ENCODE measurements at places on chromosomes 7 and 10.

DNA sequence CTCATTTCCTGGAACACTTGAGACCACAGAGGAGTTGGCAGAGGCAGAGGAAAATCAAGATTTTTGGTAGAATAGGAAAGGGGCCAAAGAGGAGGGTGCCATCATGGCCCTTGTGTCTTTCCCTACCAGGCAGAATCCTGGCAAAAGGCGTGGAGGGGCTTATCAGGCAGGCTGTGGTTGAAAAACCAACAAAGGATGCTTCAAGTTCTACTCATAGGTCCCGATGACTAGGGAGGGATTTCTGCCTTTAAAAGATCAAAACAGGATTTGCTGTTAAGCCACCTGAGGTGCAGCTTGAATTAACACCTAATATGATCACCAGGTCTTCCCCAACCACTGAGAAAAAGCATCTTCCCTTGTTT is 45.7 kb downstream of the BPGM start:
- DNase-seq: no peak

DNA sequence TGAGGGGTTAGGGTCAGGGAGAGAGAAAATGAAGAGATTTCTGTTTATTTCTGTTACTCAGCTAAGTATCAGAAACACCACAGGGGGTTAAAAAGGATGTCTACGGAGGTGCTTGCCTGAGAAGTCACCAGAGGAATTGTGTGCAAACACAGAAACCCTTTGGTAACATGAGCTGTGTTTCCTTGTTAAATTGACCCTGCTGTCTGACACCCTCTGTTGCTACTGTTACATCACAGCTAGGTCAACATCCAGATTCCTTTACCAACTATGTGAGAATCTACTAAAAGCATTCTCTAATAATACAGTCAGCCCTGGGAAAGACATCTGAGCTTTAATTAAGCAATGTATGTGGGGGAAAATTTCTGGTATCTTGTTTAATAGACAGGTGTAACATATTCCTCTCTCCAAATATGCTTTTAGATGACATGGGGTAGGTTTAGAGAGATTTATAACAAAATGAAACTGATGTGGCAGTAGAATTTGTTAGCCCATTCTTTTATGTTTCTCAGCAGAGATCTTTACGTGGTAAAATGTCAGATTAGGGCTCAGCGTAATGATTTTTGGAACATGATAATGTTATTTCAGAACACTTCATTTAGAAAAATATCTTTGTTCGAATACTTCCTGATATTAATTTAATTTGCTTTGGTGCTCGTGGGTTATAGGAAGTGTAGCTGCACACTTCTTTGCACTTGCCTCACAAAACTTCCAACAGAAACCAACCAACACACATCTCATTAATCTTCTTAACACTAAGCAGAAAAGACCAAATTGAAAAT is 168.0 kb upstream of the AHR start:
- peak; percentile 52 for DNase-seq

GRCh38 chr7:140899883-140900282 is 24.8 kb downstream of the BRAF start:
- DNase-seq: no peak

DNA sequence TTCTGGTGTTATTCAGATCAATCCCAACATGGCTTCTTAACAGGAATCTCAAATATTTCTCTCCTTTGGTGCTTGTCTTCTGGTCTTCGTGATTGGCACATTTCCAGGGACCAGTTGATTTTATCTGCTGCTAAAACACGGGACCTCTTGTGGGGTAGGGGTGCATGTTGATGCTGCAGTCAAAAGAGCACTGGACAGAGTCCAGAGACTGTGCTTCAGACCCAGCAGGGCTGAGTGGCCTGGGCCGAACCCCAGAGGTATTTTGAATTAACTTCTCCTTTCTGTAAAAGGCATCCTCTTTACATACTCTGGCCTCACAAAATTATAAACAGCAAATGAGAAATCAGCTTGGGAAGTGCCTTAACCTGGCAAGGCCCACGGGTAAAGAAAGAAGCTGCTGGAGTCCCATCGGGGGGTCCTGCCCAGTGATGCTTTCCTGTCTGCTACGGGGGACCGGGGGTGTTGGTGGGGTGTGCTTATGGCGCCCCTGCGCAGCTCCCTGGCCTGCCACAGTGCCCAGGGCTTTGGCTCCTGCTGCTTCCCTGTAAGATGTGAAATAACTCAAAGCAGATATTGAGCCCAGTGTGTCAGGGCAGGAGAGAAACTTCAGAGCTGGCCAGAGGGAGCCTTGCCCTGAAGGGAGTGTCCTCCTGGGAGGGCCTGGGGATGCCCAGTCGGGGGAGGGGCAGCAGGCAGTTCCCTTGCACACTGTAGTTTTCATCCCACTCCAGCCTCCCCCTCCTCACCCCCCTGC is 230.5 kb downstream of the TCF7L2 start:
- DNase-seq: no peak

DNA sequence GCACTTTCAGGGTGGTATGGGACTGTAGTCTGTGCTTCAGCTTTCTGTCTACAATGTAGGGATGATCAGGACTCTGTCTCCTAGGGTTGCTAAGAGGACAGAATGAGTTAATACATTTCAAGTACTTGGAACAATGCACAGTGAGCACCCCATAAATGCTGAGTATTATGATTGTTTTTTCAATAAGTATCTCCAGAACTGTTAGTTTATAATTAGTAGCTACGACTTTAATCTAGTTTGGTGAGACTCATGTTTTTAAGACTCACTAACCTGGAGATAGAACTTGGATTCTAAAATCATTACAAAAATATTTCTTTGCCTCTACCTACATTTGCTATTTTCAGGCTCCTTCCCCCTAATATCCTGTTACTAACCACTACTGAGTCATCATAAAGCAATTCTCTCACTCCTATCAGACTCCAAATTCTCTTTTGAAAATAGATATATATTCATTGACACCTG is 95.3 kb downstream of the CPED1 start:
- no peak for DNase-seq

- no peak for DNase-seq
Observed at GRCh38 chr10:102024799-102025198, 31.2 kb downstream of the ARMH3 start.

- no peak for DNase-seq
Observed at GRCh38 chr7:158343526-158343925, 244.1 kb downstream of the PTPRN2 start.

DNA sequence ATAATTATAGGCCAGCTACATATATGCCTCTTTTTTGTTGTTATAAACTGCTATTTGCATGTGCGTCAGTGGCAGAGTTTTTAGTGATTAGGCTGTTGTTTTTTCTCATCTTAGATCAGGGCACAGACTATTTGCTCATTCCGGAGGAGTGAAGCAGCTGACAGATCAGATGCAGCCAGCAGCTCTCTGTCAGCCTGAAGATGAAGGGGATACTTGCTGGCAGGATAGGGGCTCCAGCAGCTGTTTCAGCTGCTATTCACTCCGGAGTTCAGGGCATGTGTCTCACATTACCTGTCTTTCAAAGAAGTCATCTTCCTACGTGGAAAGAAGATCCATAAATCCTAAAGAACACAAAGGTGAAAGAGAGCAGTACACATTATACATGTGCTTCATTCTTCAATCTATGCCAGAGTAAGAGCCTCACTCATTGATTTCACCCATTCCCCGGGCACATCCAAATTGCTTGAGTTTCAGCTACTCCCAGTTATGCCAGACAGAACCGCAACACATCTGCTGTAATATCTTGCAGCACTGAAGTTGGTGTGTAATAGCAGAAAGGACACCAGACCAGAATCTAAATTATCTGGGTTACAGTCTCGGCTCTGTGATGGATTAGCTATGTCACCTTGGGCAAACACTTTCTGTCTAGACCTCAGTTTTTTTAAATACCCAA is 182.8 kb upstream of the CHRM2 start:
- peak; percentile 27 for DNase-seq

DNA sequence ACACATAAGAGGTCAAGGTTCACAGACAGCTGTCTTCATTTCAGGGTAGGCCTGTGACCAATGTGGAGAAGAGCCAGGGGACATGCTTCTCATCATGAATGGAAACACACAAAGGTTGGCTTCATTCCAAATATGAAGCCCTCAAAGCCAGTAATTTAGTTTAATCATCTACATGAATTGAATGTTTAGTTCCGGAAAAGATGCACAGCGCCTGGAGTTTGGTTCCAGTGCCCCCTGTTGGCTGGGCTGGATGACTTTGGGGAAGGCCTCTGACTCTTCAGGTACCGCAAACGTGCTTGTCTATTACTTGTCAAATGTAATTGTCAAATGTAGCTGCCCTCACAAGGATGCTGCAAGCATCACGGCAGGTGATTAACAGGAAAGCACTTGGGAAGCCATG is 130.7 kb downstream of the ADRA2A start:
- DNase-seq: no peak
